Ammon's horn (tissue), 1 donor: ENCODE measurements at places on chromosomes 5 and 9.

- DNase-seq: no peak
Measured at GRCh38 chr5:166369346-166369745, 1922.1 kb upstream of the WWC1 start.

- DNase-seq: no peak
Measured at GRCh38 chr5:143836161-143836725, 24.3 kb downstream of the HMHB1 start.

DNA sequence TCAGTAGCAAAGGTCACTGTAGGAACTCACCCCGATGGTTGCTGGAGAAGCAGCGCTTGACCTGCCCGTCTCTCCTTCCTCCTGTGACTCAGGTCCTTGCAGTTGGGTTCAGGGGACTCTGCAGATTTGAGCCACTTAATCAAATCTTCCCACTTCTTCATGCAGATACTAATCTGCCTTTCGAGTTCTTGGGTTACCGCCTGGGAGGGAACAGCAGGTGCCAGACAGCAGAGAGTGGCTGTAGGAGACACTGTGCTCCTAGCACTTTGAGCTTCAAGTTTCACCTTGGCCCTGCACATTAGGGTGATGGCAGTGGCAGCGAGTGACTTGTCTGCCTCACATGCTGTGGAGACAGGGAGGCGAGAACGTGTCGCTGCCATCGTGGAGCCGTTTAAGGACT lies 478.3 kb downstream of the PSAT1 start:
- no peak for DNase-seq

DNA sequence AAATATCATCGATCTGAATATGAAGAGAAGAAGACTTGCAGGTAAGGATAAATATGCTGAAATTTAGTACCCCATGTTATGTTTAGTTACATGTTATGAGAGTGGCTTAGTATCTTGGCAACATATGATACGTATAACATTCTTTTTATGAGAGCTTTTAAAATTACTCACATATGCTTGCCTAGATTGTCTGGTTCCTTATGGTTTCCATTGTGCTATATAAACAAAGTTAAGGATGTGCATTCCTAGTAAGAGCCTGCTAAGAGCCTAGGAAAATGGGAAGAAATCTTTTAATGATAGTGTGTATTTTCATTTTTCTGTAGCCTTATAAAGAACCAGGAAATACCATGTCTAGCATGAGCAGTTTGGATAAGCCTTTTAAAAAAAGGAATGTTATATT lies 112.0 kb upstream of the KCNN2 start:
- DNase-seq: no peak

- no peak for DNase-seq
Measured at GRCh38 chr5:178661836-178662540, 35.1 kb upstream of the CLK4 start.

DNA sequence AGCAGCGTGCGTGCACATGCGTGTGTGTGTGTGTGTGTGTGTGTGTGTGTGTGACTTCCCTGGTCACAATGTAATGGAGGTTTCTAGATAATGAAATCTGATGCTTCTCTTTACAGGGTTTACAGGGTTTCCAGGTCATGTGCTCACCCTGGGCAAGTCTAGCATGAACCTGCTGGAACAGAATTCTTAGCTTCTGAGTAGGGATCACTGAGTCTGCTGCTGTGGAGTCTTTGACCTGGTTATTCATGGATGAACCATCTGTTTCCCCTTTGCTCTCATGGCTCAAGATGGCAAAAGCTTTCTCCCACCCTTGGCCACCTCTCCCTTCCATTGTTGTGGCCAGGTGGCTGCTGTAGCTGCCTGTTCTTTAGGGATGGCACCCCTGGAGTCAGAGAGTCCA lies 111.6 kb upstream of the SHB start:
- no peak for DNase-seq

DNA sequence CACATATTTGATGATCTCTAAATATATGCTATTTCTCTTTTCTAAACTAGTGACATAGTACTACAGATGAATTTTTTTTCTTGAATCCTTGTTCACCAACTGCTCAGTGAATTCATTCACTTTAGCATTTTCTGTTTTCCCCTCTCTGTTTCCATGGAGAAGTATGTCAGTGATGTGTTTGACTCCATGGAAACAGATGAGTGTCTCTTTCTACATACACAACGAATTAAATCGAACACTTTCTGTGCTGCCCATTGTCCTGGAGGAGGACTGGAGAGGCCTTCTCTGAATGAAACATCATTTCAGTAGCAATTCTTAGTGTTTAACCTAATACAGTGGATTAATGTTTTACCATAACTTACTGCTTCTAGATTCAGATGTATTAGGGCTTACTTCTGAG lies 9.5 kb downstream of the INVS start:
- peak; percentile 20 for DNase-seq

GRCh38 chr9:121226175-121226574 lies 24.5 kb upstream of the RAB14 start:
- no peak for DNase-seq

- DNase-seq: no peak
Measured at GRCh38 chr5:42689391-42689790, 67.2 kb upstream of the CCDC152 start.

DNA sequence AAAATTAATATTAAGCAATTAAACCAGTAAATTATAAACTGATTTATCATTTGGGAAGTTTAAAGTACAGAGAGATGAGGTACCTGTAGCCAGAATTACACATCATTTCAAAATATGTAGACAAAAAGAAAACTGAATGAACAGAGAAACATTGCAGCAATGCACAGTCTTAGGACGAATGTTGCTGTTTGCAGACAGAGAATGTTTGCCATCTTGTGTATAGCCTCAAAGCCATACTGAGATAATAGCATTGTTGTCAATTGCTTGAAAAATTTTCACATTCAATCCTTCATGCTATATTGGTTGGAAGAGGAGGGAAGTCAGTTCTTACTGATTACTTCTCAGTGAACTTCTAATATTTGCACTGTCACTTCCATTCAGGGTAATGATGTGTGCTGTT lies 326.2 kb downstream of the PRR16 start:
- DNase-seq: no peak

- no peak for DNase-seq
Measured at GRCh38 chr9:5815461-5815860, 17.5 kb downstream of the ERMP1 start.

GRCh38 chr5:149803641-149804468 lies 73.7 kb downstream of the PPARGC1B start:
- no peak for DNase-seq

DNA sequence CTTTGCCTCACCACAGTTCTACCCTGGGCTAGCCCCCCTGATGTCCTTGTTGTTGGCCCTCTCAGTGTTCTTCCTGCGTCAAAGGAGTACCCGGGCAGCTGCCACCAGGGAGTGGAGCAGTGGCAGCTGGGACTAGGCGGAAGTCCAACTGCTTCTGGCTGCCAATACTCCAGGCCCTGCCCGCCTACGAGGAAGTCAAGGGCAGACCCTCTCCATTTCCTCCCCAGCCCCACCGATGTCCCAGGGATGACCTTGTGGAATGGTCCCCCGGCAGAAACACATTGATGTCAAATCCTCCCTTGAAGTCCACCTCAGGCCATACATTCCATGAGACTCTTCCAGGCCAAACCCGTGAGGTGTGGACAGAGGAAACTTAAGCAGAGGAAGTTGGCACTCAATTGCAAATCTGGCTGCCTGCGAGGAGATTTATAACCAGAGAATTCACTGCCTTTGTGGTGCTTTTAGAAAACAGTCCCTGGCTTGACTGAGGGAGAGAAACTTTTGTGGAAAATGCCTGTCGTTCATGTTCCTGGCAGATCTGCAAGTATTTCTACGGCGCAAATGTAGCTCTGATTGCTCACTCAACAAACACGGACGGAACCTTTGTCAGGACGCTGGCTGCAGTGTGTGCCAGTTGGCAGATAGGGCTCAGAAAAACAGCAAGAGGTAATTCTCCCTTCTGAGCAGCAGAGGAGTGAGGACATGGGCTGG lies 339.7 kb downstream of the RAB3C start:
- DNase-seq: peak; percentile 80

DNA sequence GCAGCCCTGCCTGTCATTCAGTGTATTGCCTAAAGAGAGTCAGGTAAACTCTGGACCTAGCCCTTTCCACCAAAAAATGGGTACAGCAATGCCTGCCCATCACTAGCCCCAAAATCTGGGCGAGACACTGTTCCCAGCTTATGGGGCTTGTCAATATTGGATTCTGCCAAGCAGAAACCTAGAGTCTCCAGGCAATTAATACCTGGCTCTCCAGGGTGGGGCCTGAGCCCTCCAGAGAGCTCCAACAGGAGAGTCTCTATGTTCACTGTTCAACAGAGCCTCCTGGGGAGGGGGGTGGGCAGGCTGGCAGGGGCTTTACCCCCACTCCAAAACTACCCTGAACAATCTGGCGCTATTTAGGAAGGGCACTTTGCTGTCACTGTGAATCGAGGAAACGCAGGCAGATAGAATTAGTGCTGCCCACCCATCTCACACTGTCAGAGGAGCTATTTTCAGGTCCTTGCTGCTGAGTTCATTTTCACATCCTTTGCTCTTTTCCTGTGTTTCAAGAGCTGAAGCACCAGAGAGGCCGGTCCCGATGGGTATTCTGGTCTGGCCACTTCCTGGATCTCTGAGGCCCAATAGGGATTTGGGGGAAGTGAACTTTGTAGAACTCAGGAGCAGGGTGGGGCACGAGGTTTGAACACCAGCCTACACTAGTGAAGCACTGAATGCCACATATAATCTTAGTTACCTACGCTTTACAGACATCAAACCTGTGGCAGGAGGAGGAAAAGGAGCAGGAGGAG lies 121.8 kb downstream of the C5orf15 start:
- peak; percentile 45 for DNase-seq

GRCh38 chr9:77569335-77569734 lies 78.8 kb downstream of the GNA14 start:
- no peak for DNase-seq

- peak; percentile 28 for DNase-seq
Measured at GRCh38 chr9:136239135-136239982, 6.3 kb downstream of the QSOX2 start.

DNA sequence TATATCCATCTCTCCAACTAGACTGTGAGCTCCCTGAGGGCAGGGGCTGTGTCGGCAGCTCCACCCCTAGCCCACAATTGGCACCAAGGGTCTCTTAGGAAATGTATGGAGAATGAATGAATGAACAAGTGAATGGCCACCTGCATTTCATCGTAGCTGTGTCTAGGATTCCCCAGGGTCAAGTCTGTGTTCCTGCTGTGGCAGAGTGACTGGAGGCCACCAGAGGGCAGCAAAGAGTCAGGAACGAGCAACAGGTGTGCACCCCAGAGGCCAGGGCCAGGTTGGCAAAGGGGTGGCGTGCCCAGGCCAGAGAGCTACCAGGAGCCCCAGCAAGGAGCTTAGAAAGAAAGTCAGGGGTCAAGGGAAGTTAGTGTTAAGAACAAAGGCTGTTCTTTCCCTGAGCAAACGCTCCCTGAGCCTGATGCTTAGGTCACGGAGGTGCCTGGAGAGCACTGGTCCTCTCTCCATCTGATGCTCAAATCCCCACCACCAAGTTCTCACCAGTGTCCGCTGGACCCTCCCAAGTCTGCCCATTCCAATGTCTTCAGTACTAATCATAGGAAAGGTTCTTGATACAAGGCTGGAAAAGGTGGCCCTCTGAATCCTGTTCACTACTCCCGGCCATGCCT lies 160.7 kb downstream of the PAX5 start:
- DNase-seq: peak; percentile 74

- DNase-seq: no peak
Measured at GRCh38 chr5:51276250-51276649, 107.0 kb upstream of the ISL1 start.

- peak; percentile 52 for DNase-seq
Measured at GRCh38 chr5:177455036-177455660, 8.5 kb downstream of the PRR7 start.

DNA sequence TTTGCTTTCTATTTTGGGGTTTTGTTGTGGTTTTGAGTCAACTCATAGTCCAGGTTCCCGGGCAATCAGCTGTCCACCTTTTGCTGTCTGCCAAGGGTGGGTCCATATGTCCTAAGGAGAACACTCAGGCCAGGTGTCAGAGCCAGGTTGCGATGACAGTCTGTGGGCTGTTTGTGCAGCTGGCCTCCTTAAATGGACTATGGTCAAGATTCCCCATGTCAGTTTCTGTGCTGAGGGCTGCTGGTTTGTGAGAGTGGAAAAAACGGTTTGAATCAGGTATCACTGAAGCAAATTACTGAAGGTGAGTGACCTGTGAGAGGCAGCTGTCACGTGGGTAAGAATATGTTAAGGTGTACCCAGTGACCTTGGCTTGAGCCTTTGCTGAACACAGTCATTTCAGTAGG lies 33.0 kb downstream of the SNX30 start:
- no peak for DNase-seq

- DNase-seq: no peak
Measured at GRCh38 chr9:37290366-37290939, 132.0 kb upstream of the GRHPR start.

DNA sequence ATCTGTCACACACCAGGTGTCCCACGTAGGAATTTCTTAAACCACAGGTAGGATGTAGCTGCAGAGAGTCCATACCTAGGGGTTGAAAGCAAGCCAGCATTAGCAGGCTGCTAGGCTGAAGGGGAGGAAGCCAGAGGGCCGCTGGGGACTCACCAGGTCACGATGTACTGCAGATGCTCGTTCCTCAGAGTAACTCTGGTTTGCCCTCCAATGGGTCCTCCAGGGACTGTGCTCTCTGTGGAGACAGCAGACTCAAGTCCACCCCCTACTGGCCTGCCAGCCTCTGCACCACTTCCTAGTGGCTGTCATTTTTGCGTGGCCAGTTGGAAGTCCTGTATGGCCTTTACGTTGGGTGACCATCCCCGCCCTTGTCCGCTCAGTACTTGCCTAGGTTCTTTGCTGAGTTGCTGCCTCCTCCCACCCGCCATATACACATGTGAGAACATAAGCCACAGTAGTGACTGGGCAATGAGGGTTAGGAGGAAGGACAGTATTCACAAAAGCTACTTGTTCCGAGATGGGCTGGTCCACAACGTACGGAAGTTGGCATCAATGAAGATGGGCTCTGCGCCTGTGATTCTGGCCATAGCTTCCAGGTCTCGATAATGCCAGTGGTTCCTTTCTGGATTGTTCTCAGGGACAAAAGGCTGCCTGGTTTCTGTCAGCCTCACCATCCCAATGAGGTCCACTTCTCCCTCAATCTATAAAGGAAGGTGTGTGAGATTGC lies 4.1 kb downstream of the RPL7A start:
- no peak for DNase-seq

DNA sequence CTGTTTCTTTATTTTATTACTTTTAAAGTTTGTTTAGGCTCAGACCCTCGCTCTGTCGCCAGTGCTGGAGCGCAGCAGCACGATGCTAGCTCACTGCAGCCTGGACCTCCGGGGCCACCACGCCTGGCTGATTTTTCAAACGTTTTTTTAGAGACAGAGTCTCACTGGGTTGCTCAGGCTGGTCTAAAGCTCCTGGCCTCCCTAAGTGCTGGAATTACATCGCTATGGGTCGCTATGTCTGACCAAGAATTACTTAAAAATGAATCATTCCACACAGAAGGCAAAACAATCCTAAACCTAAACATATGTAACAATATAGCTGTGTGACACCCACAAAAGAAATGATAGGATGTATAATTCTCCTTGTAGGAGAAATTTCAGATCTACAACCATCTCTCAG lies 86.9 kb upstream of the SIMC1 start:
- no peak for DNase-seq

DNA sequence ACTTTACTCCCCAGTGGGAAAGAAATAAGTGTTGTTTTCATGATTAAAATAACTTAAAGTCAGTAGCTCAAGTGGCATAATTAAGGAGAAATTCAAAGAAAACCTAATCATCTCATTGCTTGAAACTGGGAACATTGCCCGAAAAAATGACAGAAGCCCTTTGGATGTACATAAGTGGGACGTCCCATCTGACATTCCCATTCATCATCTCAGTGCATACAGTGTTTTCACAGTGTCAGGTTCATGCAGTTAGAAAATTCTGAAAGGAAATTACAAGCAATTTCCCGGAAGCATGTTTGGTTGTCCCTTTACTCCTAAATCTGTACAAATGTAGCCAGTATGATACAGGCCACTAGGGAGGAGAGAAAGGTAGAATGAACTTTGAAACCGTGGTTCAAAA lies 95.6 kb downstream of the ADAMTS16 start:
- no peak for DNase-seq
